Stimulated activated CD4-positive, alpha-beta T cell treated with anti-CD3 and anti-CD28 coated beads, Interleukin-1b, Interleukin-23, amount 100 ng/mL, for 24 hours (primary cell): ENCODE measurements at places on chromosomes 7 and 10.

DNA sequence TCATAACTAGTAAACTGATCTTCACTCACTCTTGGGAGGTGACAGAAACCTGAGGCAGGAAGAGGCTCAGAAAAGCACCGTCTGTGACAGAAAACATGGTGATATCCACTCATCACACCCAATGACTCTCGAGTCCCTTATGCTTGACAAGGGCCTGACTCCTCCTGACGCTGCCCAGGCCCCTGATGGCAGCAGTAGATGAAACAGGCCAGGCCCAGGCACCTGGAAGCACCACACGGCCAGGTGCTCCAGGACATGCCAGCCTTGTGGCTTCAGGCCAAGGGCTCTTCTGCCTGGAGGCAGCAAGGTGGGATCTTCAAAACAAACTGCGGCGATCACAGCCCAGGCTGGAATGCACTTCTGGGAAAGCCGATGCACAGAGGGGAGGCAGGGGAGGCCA lies 89.3 kb downstream of the MAD1L1 start:
- DNase-seq, result no peak

- DNase-seq, result no peak
Measured at GRCh38 chr7:11343136-11343535, 369.5 kb downstream of the PHF14 start.

DNA sequence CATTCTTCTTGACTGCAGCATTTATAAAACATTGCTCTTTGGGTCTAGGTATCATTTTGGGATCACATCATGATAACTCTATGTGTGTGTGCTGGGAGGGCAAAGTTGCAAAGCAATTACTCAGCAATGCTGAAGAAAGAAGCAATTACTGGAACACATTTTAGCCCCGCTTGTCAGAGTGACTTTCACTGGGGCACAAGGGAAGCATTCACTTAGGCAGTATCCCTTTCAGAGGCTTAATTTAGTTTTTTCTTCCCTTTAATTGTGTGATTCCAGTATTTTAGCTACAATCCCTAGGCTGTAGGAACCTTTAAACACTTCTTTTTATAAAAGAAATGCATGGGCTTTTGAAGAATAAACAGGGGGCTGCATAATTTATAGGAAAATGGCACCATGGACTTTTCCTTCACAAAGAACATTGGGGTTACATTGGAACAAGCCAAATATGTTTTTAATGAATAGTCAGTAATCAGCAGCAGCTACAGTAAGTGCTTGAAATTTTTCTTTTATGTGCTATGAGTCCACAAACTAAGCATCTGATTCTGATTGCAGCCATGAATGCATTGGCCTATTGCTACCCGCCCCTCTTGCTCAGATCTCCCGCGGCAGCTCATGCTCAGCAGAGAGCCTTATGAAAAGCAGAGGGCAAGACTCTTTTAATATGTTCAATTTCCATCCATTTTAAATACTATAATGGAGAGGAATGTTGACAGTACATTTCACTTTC lies 51.2 kb upstream of the NXPH1 start:
- no peak for DNase-seq

GRCh38 chr7:39130857-39131526 lies 153.3 kb downstream of the POU6F2 start:
- no peak for DNase-seq

GRCh38 chr7:70631718-70632117 lies 500.2 kb upstream of the GALNT17 start:
- no peak for DNase-seq

GRCh38 chr7:111477462-111478225 lies 84.6 kb downstream of the IMMP2L start:
- DNase-seq, result no peak

GRCh38 chr7:140611641-140612040 lies 29.0 kb downstream of the DENND2A start:
- DNase-seq, result no peak

DNA sequence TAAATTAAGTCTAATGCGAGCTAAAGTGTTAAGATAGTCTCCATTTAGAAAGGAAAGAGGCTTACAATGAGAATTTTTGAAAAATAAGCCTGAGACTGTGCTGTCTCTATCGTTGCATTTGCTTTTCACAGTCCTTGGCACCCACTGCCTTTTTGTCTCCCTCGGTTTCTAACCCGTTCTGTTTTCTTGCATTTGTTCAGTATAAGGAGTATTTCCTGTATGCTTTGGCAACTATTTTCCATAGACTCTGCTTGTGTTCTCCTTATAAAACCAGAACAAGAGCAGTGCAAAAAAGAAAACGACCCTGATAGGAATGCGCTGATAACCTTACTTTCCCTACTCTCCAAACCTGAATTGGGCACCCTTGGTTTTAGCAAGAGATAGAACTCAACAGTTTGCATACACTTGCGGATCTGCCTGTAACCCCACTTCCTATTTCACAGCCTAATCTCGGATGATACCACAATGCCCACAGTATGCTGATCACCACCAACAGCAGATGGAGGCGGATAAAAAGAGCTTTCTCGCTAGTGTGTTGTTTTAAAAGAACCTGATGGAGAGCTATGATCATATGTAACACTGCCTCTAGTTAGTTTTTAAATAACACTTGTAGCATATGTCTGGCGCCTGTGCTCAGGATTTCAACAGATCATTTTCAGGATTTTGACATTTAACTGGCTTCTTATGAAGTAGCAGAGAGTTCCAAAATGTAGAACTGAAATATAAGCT lies 1.6 kb upstream of the ARHGAP12 start:
- DNase-seq, result no peak

GRCh38 chr7:140696024-140696679 lies 356 bp upstream of the NDUFB2 start:
- no peak for DNase-seq

DNA sequence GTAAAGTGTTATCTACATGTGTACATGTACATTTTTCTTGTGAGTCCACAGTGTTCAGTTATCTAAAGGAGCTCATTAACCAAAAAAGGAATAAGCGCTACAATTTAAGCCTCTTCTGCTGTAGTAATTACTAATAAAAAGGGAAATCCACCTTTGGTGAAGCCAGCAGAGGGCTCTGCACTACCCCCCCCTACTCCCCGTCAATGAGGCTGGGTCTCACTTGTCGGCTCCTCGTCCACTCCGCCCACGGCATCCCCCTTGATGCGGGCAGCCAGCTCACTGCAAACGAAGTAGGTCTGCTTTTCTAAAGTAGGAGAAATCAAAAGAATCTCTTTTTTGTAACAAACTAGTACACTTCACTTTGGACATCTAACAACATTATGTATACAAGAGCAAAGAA lies 4.7 kb upstream of the WASHC2A start:
- no peak for DNase-seq

GRCh38 chr10:82242778-82243177 lies 367.8 kb downstream of the NRG3 start:
- no peak for DNase-seq
